ENCODE measurements at places on chromosomes 7 and 10. TPM values are rescaled to one million over a fixed set of nuclear protein-coding genes. Genes with fewer than 3 reads are reported as not detected.

DNA sequence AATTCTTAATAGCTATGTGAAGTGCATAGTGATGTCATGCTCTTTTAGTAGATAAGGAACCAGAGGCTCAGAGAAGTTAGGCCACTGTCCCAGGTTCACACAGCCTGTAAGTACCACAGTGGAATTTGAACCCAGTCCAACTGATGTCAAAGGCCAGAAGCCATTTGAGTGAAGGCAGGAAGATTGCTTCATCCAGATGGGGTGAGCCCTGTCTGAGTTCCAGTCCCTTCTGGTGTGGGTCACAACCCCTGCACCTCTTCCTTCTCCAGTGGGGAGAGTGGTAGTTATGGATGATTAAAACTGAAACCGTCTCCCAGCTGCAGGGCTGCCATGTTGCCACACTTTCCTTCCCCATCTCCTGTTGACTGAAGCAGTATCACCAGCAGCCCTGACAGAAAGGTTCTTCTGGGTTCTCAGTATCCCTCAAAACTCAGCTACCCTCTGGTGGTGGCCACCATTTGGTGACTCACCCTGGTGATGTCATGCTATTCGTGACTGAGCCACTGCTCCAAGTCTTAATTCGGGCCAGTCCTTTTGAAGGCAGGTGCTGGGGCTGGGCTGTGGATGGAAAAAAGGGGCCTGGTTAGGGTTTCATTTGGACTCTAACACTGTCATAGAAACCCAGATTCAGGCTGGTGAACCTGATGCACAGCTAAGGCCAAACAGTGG lies 1.5 kb upstream of the C10orf95 start:
- no peak for DNase-seq

DNA sequence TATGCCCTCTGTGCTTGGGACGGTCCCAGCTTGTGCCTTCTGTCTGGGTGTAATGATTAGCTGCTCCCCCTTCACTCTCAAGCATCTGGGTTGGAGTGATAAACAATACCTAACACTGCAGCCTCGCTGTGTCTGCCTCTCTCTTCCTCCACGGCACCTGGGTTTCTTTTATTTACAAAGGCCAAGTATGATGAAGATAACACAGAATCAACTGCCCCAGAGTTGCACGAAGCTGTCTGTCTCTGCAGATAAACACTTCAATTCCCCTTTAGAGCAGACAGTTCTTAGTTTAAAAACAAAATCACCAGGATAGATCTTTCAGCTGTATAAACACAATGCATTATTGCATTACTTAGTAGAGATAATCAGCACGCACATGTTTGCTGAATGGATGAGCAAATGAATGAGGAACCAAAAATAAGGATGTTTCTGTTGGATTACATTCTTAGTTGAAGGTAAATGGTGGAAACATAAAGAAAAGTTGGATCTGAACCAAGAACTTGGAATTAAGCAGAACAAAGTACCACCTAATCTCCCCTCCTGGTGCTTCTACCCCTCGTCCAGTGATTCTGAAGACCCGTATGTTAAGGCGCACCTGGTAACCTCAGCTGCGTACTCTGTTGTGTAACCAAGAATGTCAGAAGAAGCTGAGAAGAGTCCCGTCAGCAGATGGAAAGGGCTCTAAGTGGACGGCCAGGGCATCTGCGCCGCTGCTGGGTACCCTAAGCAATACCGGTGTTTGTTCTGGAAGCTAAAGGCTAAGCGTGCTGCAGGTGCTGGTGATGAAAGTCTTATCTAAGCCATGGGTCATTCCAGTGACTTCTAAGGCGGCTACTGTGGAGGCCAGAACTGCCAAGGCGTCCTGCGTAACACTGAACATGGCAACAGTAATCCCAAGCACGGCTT lies 26.6 kb downstream of the INSIG1 start:
- DNase-seq: no peak

- DNase-seq: no peak
Measured at GRCh38 chr7:51214098-51214497, 102.5 kb downstream of the COBL start.

DNA sequence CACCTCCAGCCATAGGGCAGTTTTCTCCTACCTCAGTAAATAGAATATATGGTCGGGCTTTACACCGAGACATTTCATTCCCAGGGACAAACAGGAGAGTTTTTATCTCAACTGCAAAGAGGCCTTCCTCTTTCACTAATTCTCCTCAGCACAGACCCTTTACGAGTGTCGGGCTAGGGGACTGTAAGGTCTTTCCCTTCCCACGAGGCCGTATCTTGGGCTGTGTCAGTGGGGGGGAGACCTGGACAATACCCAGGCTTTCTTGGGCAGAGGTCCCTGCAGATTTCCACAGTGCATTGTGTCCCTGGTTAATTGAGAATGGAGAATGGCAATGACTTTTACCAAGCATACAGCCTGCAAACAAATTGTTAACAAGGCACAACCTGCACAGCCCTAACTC lies 13.2 kb upstream of the ZNF488 start:
- DNase-seq: peak; percentile 65

GRCh38 chr10:52811776-52812175 lies 39.2 kb upstream of the MBL2 start:
- no peak for DNase-seq

SFRP5 gene
- 3.2 TPM for total RNA-seq

LRIT2 gene
- total RNA-seq: not detected

SPAM1 gene
- 0.24 TPM for total RNA-seq

All from cardiac septum (tissue), 1 donor.